ENCODE measurements at places on chromosomes 13 and 19.

DNA sequence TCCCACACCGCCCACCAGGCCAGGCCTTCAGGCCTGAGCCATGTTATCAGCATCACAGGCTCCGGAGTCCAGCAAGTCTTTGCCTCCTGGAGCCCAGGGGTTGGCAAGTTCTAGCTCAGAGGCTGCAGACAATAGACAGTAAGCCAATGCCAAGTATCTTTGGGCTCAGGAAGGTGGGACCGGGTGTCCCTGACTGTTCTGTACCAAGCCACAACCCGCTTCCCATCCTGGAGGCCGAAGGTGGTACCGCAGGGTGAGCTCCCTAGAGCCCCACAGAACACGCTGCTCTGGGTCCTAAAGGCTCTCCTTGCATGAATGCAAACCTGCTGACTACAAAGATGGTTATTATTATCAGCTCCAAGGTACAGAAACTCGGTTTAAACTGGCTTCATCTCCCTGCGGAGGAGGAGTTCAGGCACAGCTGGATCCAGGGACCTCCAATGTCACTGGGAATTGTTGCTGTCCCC lies 5.5 kb upstream of the FSTL3 start:
- DNase-seq = no peak

- DNase-seq = no peak
Measured at GRCh38 chr19:40033989-40034560, 22.0 kb downstream of the ZNF780B start.

- DNase-seq = no peak
Measured at GRCh38 chr13:32381539-32381938, 46.4 kb downstream of the N4BP2L1 start.

GRCh38 chr13:28630869-28631268 lies 28.1 kb upstream of the POMP start:
- no peak for DNase-seq

DNA sequence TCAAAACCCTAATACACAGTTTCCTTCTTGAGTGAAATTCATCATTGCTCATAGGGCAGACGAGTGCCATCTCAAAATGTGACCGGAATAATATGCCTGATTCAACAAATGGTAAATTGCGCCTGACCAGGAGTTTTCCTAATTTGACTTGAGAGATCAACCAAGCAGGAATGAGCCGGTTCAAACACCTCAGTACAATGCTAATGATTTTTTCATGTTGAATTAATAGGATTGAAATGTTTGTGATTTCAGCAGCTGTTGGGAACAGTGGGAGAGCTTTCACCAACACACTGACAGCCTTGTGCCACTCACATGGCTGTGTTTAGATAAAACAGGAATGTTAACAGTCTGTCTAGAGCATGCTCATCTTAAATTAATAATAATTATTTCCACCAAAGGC lies 484.8 kb downstream of the PCDH9 start:
- DNase-seq = no peak

GRCh38 chr19:40088299-40089047 lies 2.3 kb downstream of the ZNF780A start:
- DNase-seq = no peak

GRCh38 chr13:58080806-58081205 lies 449.3 kb downstream of the PCDH17 start:
- no peak for DNase-seq

- no peak for DNase-seq
Measured at GRCh38 chr13:112926993-112927392, 42.0 kb upstream of the MCF2L start.

DNA sequence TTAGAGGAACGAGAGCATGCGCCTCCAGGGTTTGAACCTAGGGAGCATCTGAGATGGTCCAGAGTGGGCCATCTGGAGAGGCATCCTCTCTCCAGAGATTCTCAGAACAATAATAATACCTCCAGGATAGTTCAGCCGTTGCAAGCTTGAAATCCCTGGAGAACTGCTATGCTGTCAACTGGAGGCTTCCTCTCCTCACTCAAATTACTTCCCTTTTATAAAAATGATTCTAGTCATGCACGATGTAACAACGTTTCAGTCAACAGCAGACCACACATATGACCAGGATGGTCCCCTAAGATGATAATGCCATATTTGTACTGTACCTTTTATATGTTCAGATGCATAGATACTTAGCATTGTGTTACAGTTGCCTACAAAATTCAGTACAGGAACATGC lies 108.7 kb downstream of the SHISA2 start:
- no peak for DNase-seq

DNA sequence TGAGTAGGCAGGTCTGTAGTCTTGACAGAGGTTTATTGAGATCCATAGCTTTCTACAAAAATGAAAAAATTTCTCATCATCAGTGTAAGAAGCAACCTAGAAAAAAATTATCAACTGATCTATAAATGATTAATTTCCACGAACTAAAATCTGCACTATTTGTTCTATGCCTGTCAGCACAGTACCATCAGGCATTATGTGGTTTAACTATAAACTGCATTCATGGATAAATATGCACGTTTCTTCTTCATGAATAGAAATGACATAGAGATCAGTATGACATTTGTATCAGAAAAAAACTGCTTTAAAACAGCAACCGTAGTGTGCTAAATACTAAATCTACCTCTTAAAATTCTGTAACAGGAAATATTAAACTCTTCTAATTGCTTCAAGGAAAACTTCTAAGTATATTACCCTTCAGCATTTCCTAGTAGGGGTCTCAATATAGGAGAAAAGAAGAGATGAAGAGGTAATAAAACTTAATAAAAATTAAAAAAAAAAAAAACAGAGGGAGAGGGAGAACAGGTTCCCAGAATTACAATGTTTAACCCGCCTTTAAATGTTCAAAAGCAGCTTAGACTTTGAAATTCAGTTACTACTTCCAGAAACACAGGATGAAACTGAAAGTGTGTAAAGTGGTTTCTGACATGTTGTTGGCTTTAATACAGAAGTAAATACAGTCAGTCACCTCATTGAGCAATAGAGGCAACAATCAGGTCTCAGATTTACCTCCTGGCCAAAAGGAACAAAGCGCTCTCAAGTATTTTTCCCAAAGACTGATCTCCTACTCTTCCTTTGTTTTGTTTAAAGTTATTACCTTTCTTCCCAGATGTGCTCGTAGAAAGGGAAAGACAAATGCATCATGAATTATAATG lies 144.4 kb downstream of the DIAPH3 start:
- DNase-seq = no peak

DNA sequence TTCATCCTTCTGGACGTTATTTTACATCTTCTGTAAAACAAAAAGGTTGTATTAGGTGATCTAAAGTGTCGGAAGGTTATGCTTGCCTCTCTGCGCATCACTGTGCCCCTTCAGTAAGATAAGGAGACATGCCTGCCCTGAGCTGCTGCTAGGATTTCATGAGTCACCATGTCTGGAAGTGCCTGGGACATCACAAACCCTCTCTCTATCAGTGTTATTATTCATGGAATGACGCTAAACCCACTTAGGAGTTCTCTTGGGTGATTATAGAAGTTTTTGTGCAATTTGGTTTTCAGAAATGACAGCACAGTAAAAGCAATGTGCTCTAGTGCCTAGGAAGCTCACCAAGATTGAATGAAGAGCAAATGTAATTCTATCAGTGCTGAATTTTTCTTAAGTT lies 617.7 kb downstream of the DCT start:
- DNase-seq = no peak
